Stimulated activated CD8-positive, alpha-beta memory T cell treated with anti-CD3 and anti-CD28 coated beads, Interleukin-4, amount 100 ng/mL, for 24 hours (primary cell): ENCODE measurements at places on chromosomes 4 and X.

DNA sequence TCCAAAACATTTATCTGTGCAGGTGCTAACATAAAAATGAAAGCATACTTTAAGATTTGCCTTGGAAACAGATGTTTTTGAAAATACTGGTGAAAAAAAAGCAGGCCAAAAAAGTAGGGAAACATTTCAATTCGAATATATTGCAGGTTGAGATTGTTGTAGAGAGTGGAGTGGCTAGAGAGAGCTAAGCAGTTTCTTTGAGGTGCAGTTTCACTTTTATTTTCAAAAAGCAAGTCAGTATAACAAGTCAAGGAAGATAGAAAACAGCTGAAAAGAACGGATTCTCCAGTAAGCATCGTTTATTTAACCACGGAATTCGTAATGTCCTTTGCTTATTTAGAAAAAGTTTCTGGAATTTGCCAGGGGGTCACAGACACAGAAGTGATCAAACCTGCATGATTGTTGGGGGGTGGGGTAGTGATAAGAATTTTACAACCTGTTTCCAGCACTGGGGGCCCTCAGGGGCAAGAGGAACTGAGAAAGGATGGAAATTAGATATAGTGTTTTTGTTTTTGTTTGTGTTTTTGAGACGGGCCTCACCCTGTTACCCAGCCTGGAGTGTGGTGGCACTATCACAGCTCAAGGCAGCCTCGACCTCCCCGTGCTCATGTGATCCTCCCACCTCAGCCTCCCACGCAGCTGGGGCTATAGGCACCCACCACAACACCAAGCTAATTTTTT lies 175.0 kb downstream of the TENM3 start:
- DNase-seq: no peak

- no peak for DNase-seq
Measured at GRCh38 chr4:7677799-7678301, 243.1 kb upstream of the PSAPL1 start.

GRCh38 chr4:73452953-73453700 lies 17.1 kb downstream of the AFP start:
- DNase-seq: no peak

- DNase-seq: no peak
Measured at GRCh38 chr4:61522312-61522711, 322.2 kb downstream of the ADGRL3 start.

DNA sequence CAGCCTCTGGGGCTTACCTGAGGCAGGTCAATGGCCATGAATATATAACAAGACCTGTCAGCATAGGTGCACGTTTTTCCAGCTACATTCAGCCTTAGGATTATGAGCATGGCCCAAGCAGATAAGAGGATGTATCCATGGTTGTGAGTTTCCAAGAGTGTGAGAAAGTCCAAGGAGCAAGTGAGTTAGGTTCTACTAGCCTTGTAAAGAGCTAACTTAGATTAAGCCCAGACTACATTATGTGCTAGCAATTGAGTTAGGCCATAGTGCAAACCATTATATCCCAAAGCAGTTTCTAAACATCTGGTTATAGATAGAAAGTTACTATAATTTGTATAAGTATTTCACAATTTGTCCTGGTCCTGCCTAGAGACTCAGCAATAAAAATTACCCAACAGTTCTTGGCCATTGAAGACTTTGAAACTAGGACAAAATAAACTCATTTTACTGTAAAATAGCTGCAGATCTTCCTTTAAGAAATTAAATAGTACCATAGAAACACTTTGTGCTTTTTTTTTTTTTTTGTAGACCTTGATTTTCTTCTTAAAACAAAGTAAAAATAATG lies 312.0 kb downstream of the CAMK2D start:
- no peak for DNase-seq

DNA sequence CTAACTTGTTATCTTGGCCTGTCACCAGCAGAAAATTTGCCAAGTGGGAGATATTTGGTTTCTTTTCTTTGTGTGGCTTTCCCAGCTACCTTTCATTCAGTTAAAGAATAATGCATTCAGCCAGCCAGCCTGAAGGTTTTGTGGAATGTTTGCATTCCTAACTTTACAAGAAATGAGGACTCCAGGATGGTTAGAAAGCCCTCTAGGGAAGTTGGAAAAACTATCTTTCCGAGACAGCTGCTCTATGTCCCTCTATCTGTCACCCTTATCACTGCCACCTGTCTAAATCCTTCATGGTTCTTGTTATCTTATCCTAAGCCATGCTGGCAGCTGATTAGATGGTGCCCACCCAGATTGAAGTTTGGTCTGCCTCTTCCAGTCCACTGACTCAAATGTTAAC lies 384.2 kb downstream of the SH3BGRL start:
- no peak for DNase-seq

DNA sequence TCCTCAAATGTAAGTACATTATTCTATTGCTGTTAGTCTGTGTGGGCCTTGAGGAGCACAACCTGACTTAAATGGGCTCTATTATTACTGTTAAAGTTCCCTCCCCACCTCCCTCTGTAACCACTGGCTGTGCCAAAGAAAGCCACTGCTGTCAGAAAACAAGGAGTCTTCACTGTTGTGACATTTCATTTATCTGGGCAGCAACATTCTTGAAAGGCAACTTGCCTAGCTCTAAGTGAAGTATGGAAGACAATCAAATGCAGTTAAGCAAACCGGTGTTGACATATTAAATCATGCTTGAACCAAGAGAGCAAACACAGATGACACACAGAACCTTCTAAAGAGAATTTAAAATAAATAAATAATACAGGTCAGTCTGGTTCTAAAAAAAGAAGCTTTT lies 81.0 kb downstream of the EPHA5 start:
- DNase-seq: no peak

DNA sequence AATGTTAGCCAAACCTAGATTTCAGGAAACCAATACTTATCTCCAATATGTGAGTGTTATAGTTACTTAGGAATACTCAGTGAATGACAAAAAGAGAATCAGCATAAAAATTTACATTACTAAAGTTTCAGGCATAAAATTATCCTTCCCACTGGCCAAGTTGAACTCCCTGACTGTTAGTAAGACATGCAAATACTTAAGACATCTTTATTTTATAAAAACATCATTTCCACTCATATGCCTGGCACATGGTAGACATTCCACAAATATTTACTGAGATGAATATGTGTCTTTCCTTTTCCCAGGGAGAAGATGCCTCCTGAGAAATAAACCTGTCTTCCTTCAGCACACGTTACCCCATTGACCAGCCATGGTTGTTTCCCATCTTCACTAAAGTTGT lies 7.3 kb downstream of the VEGFD start:
- no peak for DNase-seq

- DNase-seq: no peak
Measured at GRCh38 chr4:8586671-8587468, 5.7 kb upstream of the CPZ start.

DNA sequence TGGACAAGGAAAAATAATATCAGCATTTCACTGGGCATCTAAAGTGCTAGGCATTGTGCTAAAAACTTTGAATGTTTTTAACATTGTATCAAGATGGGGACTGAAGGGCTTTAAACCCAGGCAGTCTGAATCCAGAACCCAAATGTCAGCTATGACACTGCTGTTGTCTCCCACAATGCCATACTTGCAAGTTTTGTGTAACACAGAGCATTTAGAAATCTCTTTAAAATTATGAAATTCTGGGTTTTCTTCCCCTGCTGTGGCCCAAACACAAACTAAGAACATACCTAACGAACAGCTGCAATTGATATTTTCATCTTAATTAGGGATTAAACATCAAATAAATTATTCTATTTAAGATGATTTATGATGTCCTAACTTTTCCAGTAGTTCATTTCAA lies 66.8 kb upstream of the LSM6 start:
- no peak for DNase-seq

DNA sequence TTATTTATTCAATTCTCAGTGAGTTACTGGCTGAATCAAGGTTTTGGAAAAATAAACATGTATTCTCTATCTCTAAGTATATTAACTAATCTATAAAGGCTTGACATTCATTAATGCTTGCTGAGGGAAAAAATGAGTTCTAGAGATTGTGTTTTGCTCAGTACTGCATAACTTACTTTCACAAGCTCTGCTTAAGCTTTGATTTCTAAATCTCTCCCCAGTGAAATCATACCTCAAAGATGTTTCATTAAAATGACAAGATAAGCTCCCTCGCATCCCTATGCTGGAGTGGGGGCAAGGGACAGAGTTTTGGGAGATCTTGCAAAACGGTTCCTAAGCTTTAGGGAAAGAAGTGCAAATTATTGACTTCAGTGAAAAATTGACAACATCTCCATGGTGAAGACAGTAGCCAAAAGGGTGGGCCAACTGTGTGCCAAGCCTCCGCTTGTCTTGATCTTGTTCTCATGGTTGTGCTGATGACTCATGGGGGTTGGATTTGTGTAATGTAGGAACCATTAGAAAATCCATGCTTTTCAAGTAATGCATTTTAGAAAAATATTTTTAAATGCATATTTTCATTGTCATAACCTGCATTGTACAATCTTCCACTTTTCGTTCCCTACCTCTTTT lies 521.4 kb downstream of the RPA4 start:
- no peak for DNase-seq

- no peak for DNase-seq
Measured at GRCh38 chr4:6724421-6725111, 8.6 kb downstream of the BLOC1S4 start.

DNA sequence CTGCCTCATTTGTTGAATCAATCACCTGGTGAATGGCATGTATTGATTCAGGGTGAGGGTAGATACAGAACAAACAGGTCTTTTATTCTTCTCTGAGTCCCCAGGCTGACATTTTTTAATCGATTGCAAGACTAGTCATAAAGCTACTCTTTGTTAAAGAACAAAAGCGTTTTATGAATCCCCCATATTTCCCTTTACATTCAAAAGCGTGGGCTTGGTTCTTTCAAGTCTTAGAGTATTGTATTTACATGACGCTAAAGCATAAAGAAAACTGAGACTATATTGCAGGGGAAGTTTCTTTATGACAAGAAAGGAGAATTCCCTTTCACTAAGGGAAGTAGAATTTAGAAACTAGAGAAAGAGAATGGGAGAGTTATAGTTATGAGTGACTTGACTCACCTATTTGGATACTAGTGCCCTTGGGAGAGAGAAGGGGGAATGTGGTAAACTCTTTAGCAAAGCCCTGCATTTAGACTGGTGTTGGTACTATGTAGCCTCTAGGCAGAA lies 69.3 kb upstream of the PDE5A start:
- DNase-seq: no peak

DNA sequence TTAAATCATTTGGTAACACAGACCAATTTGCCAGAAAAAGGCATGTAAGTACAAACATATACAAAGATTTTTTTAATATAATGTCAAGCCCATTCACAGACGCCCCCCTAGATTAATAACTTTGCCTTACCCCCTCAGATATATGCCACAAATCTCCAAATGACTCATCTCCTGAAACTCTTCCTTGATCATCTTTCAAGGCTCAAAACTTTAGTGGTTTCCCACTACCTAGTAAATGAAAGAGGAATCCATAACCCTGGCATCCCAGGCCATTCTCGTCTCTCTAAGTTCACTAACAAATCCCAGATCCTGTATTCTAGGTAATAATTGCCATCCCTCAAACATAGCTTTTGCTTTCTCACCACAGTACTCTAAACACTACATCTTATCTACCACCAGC lies 61.9 kb downstream of the PRSS12 start:
- no peak for DNase-seq

- no peak for DNase-seq
Measured at GRCh38 chr4:151099976-151100417, 569 bp downstream of the RPS3A start.

- no peak for DNase-seq
Measured at GRCh38 chr4:119016636-119017035, 119.0 kb upstream of the MYOZ2 start.

- DNase-seq: no peak
Measured at GRCh38 chr4:38802561-38803355, 1.8 kb downstream of the TLR1 start.

DNA sequence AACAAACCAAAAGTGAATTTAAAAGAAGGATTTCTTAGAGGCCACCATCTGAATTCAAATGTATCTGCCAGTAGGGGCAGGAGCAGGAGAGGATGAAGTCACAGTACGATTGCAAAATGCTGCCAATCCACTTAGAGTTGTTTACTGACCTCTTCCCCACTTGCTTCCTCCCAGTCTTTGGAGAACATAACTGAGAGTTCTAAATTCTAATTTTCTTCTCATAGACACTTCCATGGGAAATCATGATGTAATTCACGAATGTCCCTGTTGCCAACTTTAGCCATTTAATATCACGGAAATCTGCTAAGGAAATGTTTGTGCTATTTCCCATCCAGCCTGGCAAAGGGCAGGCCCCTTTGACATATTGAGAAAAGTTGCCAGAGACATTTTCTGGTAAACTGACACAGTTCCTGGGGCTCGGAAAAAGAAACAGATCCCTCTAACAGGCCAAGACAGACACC lies 33.6 kb upstream of the NOCT start:
- no peak for DNase-seq

- no peak for DNase-seq
Measured at GRCh38 chr4:76811604-76812412, 86.1 kb downstream of the SOWAHB start.

DNA sequence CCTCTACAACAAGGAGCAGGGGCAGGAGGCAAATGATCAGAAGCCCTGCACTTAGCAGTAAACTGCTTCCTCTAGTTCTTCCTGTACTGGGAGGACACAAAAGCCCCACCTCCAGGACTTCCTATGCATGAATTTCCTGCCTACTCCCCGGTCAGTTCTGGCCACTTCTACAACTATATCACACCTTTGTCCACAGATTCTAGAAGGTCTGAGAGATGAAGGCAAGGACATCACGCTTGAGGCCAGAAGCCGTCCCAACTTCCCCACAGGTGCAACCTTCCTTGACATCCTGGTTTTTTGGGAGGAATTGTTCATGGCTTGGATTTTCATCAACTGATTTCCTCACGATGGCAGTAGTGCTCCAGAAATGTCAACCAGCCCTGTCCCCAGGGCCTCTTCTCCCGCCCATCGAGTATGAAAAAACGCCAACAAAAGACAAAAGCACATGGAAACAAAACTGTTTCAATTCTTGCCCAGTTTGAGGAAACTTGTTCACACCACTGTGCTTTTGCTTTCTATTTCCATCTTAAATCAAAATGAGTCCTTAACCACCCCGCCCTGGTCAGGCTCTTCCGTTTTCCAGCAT lies 206.5 kb upstream of the STK26 start:
- DNase-seq: peak; percentile 51

DNA sequence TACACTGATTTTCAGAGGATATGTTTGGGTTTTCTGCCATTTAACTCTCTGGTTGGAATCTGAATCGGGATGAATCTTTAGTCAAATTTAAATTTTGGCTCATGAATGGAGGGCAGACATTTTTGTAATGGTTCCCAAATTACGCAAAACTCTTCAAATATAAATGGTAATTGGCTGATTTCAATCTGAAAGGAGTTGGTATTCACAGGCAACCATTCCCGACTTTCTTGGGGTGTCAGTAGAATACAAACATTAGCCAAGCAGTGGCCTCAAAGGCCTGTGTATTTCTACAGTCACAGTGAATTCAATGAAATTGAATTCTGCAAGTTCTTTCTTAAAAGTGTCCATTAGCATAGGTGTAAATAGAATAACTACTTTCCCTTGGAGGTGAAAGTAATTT lies 668.8 kb upstream of the PRKX start:
- no peak for DNase-seq

DNA sequence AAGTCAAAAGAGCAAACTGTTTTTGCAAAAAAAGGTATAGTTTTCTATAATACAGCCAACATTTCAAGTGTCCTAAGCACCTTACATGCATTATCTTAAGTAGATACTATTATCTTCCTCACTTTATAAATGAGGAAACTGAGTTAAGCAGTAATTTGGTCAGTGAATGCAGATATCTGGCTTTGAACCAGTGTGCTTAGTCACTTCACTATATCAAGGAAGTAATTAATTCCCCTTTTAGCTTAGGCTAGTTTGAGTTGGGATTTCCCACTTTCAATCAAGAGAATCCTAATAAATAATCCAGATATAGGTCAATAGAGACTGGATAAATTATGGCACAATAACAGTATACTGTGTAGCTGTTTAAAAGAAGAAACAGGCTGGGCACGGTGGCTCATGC lies 14.8 kb downstream of the SPINK2 start:
- DNase-seq: no peak
